ENCODE measurements at places on chromosomes 3 and 15.

DNA sequence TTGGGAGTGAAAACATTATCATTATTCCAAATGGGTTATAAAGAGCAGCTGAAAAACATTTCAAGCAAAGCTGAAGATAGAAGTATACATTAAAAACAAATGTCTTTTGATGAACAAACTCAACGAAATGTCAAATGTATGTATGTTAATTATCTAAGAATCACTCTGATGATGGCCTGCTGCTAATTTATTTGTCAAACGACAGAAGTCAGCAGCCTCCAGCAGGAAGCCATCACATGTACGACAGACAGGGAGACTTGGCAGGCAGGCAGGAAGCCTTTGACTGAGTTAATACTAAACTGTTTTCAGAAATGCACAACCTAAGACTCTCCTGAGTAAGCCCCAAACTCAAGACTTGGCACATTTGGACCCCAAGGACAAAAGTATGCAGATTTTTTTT is 491.1 kb downstream of the ZNF385D start:
- DNase-seq: no peak

- DNase-seq: no peak
Observed at GRCh38 chr15:66993874-66994696, 71.3 kb upstream of the SMAD3 start.

- no peak for DNase-seq
Observed at GRCh38 chr3:4751502-4752101, 227.6 kb upstream of the BHLHE40 start.

- no peak for DNase-seq
Observed at GRCh38 chr15:51931638-51932037, 39.9 kb downstream of the LEO1 start.

GRCh38 chr3:4302747-4303146 is 422 bp upstream of the SETMAR start:
- no peak for DNase-seq

- DNase-seq: no peak
Observed at GRCh38 chr3:14243782-14244181, 65.2 kb downstream of the LSM3 start.

DNA sequence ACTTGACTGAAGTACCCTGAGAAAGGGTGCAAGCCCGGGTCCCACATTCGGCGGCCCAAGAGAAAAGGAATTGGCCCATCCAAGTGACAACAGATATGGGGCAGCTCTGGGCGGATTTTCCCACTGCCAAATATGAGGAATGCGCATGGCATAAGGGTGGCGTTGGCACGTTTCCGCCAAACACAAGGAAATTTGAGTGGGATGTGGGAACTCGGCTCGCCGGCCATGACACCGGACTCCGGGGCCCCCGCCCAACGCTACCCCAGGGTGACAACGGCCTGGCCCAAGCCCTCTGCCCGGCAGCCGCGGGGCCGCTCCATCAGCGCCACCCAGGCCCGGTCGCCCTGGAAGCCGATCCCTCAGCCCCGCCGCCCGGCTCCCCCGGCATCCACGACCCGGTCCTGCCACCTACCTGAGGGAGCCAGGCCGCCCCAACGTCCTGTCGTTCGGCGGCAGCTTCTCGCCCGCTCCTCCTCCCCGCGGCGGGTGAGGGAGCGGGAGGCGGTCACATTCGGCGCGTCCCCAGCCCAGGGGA is 449 bp downstream of the RAF1 start:
- DNase-seq: no peak

DNA sequence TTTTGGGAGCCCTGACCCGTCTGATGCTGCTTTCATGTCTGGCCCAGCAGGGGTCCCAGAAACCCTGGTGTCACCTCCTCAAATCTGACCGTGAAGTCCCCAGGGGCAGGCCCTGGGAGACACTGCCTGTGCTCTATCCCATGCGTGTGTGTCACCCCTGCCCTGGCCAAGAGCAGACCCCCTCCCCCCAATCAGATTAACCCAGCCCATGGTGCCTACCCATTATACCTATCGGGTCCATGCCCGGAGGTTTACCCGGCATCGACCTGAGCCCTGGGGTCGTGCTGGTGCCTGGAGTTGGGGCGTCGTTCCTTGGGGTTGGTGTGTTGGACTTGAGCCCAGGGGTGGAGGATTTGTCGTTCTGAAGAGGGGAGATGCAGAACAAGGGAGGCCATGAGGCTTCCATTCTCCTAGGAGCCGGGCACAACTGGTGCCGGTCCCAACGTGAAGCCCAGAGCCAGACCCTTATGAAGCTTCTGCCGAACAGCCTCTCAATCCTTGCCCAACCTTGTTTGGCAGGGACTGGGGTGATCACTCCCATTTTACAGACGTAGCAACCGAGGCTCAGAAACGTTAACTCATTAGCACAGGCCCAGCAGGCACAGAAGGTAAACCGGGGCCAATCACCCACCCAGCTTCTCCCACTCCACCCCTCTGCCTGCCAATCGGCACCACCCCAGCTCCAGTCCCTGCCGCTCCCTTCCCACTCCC is 39.6 kb downstream of the TLE3 start:
- no peak for DNase-seq

GRCh38 chr3:41912280-41912679 is 49.6 kb downstream of the ULK4 start:
- DNase-seq: no peak

GRCh38 chr3:40191850-40192448 is 117.6 kb upstream of the EIF1B start:
- peak; percentile 35 for DNase-seq

- no peak for DNase-seq
Observed at GRCh38 chr15:79523266-79523665, 91.1 kb downstream of the MINAR1 start.

All from Panc1 (cell line).